Testis (tissue), 5 donors: ENCODE measurements at places on chromosomes 4 and X.
A peak's percentile ranks its signal among the peaks of the same experiment; 100 is the strongest.

- no peak for DNase-seq
Measured at GRCh38 chr4:72295966-72296557, 264.3 kb downstream of the NPFFR2 start.

GRCh38 chr4:153822316-153822715, 33.4 kb upstream of the SFRP2 start:
- DNase-seq, result no peak

DNA sequence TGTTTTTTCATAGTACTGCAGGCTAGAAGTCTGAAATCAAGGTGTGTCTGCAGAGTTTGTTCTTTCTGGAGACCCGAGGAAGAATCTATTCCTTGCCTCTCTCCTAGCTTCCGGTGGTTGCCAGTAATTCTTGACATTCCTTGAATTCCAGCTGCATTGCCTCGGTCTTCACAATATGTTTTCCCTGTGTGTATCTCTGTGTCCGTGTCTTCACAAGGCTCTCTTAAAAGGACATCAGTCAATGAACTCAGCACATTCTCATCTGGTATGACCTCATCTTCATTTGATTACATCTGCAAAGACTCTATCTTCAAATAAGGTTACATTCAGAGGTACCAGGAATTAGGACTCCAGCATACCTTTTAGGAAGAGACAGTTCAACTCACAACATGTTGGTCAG, 163.4 kb downstream of the BANK1 start:
- no peak for DNase-seq

DNA sequence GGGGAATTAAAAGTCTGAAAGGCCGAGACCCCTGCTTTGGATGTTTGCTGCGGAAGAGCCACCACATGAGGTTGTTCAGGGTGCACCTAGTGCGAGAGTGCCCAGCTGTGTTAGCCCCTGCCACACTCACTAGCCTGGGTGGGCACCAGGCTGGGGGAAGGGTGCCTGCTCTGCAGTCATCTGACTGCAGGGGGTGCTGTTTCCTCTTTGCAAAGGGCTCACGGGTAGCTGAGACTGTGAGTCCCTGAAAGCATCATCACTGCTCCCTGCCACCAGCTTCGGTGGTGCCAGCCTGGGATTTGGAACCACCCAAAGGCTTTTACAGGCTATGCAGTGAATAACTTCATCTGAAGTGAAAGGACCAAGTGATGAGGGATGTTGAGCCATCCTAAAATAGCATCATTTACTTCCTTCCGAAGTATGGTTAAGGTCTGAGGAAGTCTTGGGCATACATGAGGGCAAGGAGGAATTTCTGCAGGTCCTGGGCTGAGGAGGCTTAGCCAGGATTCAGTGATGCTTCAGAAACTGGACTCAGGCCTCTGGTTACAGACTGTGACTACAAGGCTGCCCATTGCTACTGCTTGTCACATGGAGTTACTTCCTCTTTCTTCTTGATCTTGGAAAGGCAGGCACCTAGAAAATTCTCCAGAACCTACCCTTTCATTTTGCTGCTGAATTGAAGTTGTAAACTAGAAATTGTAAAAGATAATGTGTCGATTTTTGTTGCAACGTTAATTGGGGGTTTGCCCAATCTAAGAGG, 293.2 kb upstream of the PRPS2 start:
- peak; percentile 30 for DNase-seq

GRCh38 chr4:34412911-34413310, 1831.4 kb downstream of the ARAP2 start:
- DNase-seq, result no peak

DNA sequence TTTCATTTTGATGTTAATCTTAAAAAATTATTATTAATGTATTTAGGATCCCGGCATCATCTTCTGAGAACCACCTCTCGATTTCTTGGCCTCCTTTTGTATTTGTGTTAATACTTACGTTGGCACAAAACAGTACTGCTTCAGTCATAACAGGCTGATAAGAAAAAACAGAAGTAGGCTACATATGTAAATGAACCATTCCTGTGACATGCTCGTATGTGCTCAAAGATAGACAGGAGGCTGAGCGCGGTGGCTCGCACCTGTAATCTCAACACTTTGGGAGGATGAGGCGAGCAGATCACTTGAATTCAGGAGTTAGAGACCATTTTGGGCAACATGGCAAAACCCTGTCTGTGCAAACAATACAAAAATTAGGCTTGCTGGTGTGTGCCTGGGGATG, 109.4 kb upstream of the H2AZ1 start:
- DNase-seq, result no peak

DNA sequence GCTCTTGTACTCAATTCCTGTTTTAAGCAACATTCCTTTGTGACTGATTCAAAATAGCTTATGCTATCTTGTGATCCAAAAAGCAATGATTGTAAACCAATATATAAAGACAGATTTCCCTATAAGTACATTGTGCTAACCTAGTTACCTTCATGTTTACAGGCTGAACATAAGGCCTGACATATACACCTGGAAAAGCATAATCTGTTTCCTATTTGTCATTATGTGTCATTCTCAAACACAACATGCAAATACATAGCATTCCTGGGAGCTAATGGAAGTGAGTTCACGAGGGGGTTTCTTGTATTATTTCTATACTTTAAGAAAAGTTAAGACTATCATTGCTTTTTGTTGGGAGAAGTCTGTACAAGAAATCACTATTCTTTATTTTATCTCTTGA, 638.1 kb upstream of the AGA start:
- no peak for DNase-seq

- no peak for DNase-seq
Measured at GRCh38 chrX:133980406-133980805, 5.0 kb downstream of the GPC3 start.

- DNase-seq, result no peak
Measured at GRCh38 chr4:10083861-10084641, 32.5 kb downstream of the WDR1 start.

- no peak for DNase-seq
Measured at GRCh38 chr4:172232966-172233365, 419.8 kb downstream of the GALNTL6 start.

DNA sequence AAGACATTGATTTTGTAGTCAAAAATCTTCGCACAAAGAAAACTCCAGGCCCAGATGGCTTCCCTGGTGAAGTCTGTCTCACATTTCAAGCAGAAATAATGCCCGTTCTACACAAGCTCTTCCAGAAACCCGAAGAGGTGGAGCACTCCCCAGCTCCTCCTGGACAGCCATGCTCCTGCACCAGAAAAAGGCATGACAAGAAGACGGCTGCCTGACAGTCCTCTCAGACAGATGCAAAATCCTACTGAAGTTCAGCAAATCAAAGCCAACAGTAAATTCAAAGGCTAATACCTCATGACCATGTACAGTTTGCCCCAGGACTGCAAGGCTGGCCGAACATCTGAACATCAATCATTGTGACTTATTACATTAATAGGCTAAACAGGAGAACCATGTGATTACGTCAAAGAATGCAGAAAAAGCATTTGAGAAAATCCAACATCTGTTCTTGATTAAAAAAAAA, 30.8 kb upstream of the MXD4 start:
- DNase-seq, result no peak

DNA sequence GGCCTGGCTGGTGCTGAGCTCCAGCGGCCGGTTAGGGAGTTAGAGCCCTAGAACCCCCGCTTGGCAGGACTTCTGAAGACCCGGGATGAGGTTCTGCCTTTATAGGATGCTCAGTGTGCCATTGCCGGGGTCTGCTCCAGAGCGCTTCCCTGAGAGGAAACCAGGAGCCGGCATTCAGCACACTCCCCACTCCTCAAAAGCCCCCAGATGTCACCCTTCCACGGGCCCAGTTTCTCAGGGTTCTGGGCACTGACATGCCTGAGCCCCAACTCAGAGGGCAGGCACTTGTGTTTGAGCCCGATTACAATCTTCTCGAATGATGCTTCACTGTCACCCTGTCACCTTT, 6.5 kb downstream of the NKX3-2 start:
- no peak for DNase-seq

GRCh38 chrX:132180929-132181328, 38.3 kb downstream of the RAP2C start:
- no peak for DNase-seq

- no peak for DNase-seq
Measured at GRCh38 chr4:178174756-178175155, 732.5 kb upstream of the AGA start.

GRCh38 chrX:134554291-134554690, 94.3 kb downstream of the HPRT1 start:
- no peak for DNase-seq

DNA sequence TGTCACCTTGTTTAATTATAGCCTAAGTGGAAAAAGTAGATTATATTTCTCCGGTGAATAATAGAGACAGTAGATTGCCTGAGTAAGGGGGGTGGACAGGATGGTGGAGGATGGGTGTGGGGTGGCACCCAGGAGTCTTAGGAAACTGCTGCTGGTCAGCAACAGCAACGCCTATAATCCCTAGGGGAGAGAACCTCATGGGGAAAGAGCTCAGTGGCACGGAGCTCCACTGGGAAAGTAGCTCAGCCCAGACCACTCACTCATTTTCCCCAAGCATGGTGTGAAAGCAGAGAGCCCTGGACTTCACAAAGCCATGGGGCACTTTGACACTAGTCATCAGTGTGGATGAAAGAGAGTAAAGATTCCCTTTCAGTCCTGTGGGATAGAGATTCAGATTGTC, 31.1 kb downstream of the METTL14 start:
- no peak for DNase-seq

- no peak for DNase-seq
Measured at GRCh38 chr4:38577462-38577861, 86.5 kb upstream of the KLF3 start.

DNA sequence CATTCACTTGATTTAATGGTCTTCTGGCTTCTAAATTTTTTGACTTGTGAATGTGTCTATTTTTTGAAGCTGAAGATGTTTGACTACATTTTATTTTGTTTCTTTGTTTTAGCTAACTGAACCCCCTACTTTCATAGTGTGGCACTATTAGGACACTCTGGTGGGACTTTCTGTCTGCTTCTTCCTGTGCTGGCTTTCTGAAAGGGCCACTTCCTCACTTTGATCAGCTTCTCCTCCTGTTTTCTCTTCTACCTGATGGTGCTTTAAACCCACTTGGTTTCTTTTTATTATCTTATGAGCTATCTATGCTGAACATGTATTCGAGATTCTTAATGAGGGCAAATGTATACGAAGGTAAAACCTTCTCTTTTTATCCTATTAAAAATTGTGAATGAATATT, 186.1 kb upstream of the CASK start:
- no peak for DNase-seq

DNA sequence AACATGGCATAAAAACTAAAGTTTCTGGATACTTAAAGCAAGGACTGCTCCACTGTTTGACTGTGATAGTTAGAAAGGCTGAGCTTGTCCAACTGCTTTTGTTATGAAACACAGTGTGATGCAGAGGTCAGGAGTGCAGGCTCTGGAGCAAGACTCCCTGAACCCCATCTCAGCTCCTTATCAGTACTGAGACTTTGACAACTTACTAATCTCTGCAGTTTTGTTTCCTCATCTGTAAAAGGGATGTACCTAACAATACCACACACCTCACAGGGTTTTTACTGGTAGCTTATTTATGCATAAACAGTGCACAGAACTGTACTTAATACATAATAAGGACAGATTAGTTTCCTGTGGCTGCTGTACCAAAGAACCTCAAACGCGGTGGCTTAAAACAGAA, 804.3 kb downstream of the FSTL5 start:
- DNase-seq, result no peak

GRCh38 chr4:186069729-186070128, 773 bp downstream of the TLR3 start:
- DNase-seq, result no peak

DNA sequence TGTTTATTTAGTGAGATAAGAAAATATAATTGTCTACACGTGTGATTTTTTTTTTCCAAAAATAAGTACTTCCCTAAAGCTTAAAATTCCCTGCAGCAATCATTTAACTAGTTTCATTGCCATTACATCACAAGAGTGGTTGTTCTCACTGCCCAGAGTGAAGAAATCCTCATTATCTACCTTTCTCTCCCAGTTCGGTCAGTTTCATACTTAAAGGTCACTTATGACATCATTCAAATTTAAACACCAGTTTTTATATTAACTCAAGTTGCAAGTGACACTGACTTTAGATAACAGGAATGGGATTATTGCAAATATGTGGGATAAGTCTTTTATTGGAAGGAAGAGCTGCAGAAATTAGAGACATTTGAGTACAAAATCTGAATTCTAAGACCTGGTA, 1699.8 kb upstream of the IGFBP7 start:
- DNase-seq, result no peak

DNA sequence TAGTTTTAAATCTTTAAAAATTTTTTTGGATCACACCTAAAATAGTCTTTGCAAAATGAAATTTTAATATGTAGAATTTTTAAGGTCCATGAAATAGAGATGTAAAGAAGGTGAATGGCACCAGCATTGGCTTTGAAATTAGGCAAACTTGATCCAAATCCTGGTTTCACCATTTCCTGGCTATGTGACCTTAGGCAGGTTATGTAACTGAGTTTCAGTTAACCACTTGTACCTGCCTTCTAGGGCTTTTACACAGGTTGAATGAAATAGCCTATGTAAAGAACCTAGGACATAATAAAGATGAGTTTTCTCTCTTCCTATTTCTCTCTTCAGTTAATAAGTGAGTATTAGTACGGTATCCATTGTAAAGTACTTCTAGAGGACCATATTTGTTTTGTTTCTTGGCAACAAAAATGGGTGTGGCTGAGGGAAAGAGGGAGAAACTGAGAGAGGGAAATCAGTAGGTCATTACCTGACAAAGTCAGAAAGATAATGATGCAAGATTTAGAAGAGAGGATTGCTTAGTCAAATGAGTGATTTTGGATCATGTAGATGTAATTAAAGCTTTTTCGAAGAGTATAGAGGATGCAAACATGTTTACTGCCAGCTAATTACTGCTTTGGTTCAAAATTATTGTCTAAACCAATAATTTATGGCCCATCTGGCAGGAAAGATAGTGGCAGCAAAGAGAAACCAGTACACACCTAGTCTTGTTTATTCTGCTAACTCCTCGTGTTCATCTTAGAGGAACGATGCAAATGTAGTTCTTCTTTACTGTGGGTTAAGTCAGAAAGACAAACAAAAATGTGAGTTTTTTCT, 81.9 kb downstream of the PDLIM5 start:
- DNase-seq, result no peak

GRCh38 chr4:144564358-144564757, 81.6 kb upstream of the HHIP start:
- no peak for DNase-seq

DNA sequence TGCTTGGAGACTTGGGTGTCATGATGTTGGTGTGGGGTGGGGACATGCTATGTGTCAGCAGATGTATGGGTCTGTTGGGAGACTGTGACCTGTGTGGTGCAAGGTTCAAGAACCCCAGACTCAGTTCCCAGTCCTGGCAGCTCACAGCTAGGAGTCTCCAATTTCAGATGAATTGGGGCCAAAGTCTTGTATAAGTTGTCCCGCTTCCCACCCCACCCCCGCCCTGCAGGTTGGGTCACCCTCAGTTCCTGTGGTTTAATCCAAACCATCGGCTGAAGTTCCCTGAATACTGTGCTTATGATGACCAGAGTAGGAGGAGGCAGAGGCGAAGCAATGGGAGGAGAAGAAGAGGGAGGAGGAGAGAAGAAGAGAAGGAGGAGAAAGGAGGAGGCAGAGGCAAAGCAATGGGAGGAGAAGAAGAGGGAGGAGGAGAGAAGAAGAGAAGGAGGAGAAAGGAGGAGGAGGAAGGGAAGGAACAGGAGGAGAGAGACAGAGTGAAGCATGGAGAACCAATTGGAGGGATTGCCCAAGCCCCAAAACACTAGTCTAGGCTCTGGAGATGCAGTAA, 112.6 kb downstream of the EFNB1 start:
- no peak for DNase-seq

- no peak for DNase-seq
Measured at GRCh38 chr4:177308125-177308524, 1.5 kb upstream of the NEIL3 start.
